ENCODE measurements at places on chromosomes 1 and 21.

GRCh38 chr1:46699666-46700065, 19.2 kb downstream of the EFCAB14 start:
- DNase-seq: no peak

- no peak for DNase-seq
Observed at GRCh38 chr1:222021129-222021528, 279.2 kb upstream of the DUSP10 start.

DNA sequence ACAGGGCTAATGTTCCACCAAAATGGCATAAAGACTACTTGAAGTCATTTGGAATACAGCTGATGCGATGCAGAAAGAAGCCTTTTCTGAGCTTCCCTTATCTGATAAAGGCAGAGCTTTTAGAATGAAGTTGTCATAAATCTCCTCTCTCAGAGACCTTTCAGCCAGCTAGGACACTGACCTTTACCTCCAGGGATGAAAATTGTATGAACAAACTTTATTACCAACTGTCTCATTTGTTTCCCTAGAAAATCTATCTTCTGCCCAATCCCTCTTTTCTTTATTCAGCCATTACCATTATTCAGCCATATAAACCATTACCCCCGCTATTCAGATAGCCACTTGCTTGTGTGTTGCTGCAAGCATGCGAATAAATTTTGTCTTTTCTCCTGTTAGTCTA, 29.7 kb upstream of the RNF2 start:
- no peak for DNase-seq

DNA sequence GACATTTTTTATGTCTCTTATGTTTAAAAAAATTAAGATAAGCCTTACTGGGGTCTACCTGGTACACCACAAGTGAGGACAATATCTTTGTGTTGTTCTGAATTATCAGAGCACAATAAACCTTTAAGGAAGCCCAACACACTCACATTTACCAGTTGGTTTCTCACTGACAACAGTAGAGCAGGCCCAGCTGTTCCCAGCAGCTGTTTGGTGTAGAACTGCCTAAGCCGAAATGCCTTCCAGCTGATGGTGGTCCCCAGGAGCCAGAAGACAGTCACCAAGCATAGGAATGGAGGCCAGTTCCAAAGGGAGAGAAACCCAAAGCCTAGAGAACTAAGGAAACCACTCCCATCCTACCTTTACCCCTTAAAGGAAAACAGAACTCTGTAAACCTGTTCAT, 428.6 kb upstream of the CAMK1G start:
- no peak for DNase-seq

DNA sequence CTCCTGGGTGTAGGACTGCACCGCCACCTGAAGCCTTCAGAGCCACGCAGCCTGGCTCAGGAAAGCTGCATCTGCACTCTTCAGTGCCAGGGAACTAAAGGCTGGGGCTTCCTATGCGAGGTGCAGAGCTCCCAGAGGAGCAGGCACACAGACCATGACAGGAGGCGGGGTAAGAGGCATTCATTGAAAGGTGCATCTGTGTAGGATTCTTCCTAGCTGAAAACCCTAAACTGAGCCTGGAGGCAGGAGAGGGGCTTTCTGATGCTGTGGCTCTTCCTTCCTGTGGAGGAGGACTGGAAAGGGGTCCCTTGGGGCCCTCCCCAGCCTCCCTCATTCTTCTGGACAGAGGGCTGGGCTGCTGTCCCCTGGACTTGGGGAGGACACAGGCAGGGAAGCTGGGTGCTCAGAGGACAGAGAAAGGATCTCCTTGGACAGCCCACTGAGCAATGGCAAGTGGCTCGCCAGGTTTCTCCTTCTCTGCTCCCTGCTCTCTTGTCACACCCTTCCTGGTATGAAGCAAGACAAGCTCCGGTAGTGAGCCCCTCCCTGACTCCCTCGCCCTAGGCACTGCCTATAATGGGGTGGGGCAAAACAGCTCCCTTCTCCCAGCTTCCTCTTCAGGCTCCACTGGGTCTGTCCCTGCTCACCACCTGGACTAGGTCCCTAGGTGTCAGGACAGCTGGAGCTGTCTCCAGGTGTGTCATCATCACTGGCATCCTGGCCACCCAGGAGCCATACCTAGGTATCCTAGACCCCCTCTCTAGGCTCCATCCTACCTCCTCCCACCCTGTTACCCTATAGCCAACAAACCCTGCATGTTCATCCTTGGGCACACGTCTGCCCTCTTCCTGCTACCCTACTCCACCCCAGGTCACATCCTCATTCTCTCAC, 20.0 kb downstream of the S100A6 start:
- DNase-seq: no peak

DNA sequence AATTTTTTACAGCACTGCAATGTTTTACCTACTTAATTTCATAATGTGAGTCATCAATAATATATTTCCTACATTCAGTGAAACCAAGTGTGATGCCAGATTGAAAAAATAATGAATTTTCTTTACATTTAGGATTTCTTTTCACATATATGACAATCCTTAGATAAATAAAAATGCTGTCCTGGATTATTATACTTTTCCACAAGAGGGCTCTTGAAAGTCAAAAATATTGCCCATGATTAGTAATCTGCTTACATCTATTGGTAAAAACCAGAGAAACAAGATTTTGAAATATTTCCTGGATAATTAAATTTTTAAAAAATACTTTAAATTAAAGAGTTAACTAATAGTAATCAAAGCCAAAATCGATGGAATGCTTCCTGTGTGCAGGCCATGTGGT, 86.8 kb upstream of the PLPPR4 start:
- DNase-seq: no peak

GRCh38 chr1:180247061-180247460, 17.0 kb downstream of the LHX4 start:
- DNase-seq: no peak

GRCh38 chr1:242522304-242522945, 2.1 kb downstream of the PLD5 start:
- DNase-seq: no peak

DNA sequence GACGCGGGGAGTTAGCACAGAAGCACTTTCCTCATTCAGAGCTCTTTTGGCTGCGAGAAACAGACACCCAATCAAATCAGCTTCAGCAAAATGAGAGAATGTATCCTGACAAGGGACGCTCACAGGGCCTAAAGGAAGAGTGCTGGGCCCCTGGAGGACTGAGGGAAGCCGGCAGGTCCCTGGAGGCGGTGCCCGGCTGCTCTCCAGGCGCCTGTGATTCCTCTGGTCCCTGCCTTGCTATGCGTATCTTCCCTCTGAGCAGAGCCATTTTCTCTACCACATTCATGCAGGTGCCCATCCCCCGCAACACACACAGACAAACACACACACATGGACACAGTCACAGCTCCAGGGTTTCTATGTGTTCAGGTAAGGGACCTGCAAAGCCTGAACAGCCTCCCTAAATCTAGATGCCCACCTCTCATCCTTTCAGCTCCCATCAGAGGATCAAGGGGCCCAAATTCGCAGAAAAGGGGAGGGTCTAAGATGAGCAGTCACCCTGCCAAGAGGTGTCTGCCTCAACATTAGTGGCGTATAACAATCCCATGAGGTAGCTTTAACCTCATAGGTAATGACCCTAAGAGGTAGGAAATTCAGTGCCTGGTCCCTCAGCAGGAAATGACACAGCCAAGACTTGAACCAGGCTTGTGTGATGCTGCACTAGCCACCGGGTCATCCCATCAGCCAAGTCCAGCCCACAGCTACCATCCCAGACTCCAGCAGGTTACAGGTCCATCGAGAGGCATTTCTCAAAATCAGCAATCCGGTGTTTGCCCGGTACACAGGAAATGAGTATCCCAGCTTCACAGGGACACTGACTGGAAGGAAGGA, 29.0 kb downstream of the PTAFR start:
- DNase-seq: no peak

Measured in amniotic stem cell (primary cell).